ENCODE measurements at places on chromosomes 11 and 22.
A peak's percentile ranks its signal among the peaks of the same experiment; 100 is the strongest.

DNA sequence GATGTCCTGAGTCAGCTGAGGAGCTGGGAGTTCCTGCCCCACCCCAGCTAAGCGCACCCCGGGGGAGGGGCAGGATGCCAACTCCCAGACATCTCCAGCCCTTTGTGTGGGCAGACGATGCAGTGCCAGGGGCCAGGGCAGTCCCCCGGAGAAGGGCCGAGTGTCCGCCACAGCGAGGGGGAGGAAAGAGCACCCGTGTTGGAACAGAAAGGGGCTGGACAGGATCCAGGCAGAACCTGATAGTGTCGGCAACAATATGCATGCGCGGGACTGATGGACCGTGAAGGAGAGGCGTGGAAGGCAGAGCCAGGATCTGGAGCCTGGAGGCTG, 1434.7 kb downstream of the BRD1 start:
- DNase-seq, result no peak
- H3K27ac ChIP-seq, result no peak overlapping the region
- peaks cover 84% of the 10 kb centered on the region for H3K27me3 ChIP-seq

GRCh38 chr11:73291196-73291595, 16.9 kb upstream of the ARHGEF17 start:
- H3K27ac ChIP-seq, result no peak overlapping the region
- H3K27me3 ChIP-seq, result no peaks in the 10 kb centered on the region
- H3K4me1 ChIP-seq, result peaks cover 41% of the 10 kb centered on the region
- H3K36me3 ChIP-seq, result no peaks in the 10 kb centered on the region
- H3K4me3 ChIP-seq, result no peak overlapping the region

DNA sequence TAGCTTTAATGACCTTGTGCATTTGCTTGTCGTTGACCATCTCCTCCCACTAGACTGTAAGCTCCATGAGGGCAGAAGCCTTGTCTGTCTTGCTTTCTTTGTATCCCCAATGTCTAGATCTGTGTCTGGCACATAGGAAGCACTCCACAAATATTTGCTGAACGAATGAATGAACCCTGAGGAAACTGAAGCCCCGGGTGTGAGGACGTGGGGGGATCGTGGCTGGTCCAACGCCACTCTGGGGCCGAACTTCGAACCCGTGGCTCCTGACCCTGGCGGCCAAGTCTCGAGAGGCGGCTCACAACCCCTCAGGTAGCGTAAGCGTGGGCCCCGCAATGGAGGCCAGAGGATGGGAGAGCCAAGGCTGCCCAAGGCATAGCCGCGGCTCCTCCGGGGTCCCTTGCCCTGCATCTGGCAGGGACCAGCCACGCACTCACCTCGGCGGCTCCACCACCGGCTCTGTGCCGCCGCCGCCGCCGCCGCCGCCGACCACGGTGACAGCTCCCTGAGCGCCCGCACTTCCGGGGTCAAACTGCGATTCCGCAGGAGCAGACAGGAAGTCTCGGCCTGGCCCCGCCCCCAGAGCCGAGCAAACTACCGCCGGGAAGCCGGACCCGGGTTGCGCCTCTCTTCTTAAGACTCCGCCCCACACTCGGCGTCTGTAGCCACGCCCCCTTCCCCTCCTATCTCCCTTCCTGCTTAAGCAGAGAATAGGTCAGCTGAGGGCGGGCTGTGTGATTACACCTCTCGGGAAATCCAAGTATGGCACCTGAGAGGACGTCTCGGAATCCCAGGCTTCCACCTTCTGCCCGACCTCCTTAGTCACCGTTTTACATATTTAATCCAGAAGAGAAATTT, at the start of gene ASCC2:
Gene ASCC2, minus strand, starts transcription at position 534 of the 858 bp plus-strand sequence. CDS start 5,949 bp downstream, outside the sequence.
- peaks cover 16% of the 10 kb centered on the region for H3K36me3 ChIP-seq
- peaks cover 49% of the 10 kb centered on the region for H3K4me1 ChIP-seq
- peak; percentile 100 for DNase-seq

- H3K27ac ChIP-seq, result peak overlapping the region; percentile 4
- no peaks in the 10 kb centered on the region for H3K27me3 ChIP-seq
- peaks cover 74% of the 10 kb centered on the region for H3K4me1 ChIP-seq
- DNase-seq, result no peak
Measured at GRCh38 chr11:94781837-94782236, 13.7 kb downstream of the AMOTL1 start.

GRCh38 chr11:115439385-115439784, 64.8 kb downstream of the CADM1 start:
- DNase-seq, result no peak
- H3K4me1 ChIP-seq, result peaks cover 18% of the 10 kb centered on the region
- H3K36me3 ChIP-seq, result no peaks in the 10 kb centered on the region

DNA sequence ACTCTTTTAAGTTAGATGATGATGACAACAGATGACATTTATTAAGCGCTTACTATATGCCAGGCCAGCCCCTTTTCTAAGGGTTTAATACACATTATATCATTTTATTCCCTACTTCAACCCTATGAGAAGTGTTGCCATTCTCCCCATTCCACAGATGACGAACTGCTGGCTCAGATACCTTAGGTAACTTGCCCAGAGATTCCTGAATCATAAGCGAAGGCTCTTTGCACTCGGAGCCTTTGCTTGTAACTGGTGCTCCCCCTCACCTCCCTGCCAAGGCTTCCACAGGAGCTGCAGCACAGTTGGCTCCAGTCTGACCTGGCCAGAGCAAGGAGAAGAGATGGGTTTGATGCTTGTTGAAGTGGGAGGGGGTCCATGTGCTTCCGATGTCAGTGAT, 43.0 kb downstream of the DBX1 start:
- H3K36me3 ChIP-seq, result peaks cover 32% of the 10 kb centered on the region
- no peak overlapping the region for H3K4me3 ChIP-seq
- no peaks in the 10 kb centered on the region for H3K27me3 ChIP-seq
- no peak overlapping the region for H3K27ac ChIP-seq
- DNase-seq, result no peak

GRCh38 chr11:121194731-121195596, 93.9 kb downstream of the TECTA start:
- H3K4me1 ChIP-seq, result peaks cover 17% of the 10 kb centered on the region
- no peak for DNase-seq
- no peak overlapping the region for H3K4me3 ChIP-seq
- no peak overlapping the region for H3K27ac ChIP-seq
- no peaks in the 10 kb centered on the region for H3K36me3 ChIP-seq

- peaks cover 76% of the 10 kb centered on the region for H3K4me1 ChIP-seq
- peak overlapping the region; percentile 85 for H3K4me3 ChIP-seq
- H3K27me3 ChIP-seq, result no peaks in the 10 kb centered on the region
- peak overlapping the region; percentile 96 for H3K27ac ChIP-seq
- H3K36me3 ChIP-seq, result no peaks in the 10 kb centered on the region
Measured at GRCh38 chr11:27468209-27468994, 4.2 kb downstream of the LGR4 start.

- no peak for DNase-seq
- H3K36me3 ChIP-seq, result no peaks in the 10 kb centered on the region
- peaks cover 57% of the 10 kb centered on the region for H3K27me3 ChIP-seq
- H3K27ac ChIP-seq, result no peak overlapping the region
Measured at GRCh38 chr22:23376256-23376655, 195.9 kb downstream of the BCR start.

DNA sequence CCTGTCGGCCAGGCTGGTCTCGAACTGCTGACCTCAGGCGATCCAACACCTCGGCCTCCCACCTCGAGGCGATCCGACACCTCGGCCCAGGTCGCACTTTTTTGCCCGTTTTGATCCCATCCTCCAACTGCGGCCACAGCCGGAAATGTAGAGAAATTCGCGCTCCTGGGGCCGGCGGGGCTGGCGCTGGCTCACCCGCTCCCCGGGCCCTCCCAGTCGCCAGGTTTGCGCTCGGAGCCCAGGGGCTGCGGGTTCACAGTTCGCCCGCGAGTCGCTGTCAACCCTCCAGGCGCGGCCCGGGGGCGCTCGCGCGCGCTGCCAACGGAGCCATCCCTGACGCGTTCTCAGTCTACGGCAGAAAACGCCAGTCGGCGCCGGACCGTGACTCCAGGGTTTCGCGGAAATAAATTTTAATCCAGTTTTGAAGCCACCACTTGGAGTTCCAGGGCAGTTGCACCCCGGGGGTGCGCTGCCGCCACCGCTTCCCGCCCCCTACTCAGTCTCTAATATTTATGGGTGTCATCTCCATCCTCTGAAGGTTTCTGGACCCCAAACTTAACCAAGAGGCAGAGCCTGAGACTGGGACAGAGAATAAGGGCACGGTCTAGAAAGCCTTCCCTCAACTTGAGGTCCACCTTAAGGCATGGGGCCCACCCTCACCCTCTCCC, 1.5 kb upstream of the KLHDC7B start:
- H3K4me3 ChIP-seq, result peak overlapping the region; percentile 59
- H3K27me3 ChIP-seq, result peaks cover 58% of the 10 kb centered on the region
- no peak overlapping the region for H3K27ac ChIP-seq
- no peaks in the 10 kb centered on the region for H3K36me3 ChIP-seq
- peaks cover 35% of the 10 kb centered on the region for H3K4me1 ChIP-seq
